ENCODE measurements at places on chromosomes 16 and 17. TPM values are rescaled to one million over a fixed set of nuclear protein-coding genes. Genes with fewer than 3 reads are reported as not detected.
A peak's percentile ranks its signal among the peaks of the same experiment; 100 is the strongest.

Gene ZP2
- not detected for total RNA-seq

GRCh38 chr17:31427684-31428083, 36.2 kb downstream of the RAB11FIP4 start:
- H3K4me1 ChIP-seq, result no peaks in the 10 kb centered on the region
- no peak overlapping the region for H3K4me3 ChIP-seq
- no peak for DNase-seq
- H3K36me3 ChIP-seq, result no peaks in the 10 kb centered on the region
- no peaks in the 10 kb centered on the region for H3K27me3 ChIP-seq

DNA sequence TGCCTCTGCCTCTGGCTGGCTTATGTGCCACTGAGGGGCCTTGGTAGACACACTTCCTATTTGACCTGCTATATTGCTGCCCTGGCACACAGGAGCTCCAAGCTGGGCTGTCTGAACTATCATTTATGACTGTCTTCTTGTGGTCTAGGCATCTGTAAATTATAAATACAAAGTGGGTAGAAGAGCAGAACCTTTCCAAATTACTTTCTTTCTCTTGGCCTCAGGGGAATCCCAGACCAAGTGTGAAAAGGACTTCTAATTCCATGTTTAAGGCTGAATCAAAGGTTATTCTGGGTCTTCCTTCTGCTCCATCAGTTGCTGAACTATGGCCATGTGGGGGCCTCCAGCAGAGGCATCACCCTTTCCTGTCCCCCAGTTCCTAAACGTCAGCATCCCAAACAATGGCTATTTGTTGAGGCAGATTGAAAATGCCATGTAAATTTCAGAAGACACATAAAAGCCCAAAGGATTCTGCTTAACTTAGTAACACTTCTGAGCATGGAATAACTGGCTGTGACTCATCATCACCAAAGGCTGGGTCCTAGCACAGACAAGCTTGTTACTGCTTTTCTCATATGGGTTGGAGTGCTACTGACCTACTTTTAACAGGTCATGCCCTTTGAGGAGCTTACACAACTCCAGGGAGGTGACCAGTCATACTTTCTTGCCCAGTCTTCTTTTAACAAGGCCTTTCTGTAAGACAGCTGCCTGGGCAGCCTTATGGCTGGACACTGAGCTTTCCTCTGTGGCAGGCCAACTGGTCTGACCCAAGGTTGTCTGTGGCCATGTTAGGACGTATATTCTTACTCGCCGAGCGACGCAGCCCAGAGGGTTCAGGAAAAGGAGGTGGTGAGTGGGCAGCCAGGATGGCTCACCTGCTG, 154.8 kb downstream of the VPS53 start:
- H3K4me1 ChIP-seq, result no peaks in the 10 kb centered on the region
- H3K27ac ChIP-seq, result peak overlapping the region; percentile 8
- H3K27me3 ChIP-seq, result no peaks in the 10 kb centered on the region
- no peaks in the 10 kb centered on the region for H3K36me3 ChIP-seq

- DNase-seq, result no peak
- no peaks in the 10 kb centered on the region for H3K36me3 ChIP-seq
- no peaks in the 10 kb centered on the region for H3K4me1 ChIP-seq
- H3K4me3 ChIP-seq, result no peak overlapping the region
- no peaks in the 10 kb centered on the region for H3K27me3 ChIP-seq
- H3K27ac ChIP-seq, result peak overlapping the region; percentile 50
These were observed 16.9 kb downstream of the GPRC5C start for GRCh38 chr17:74448756-74449155.

DNA sequence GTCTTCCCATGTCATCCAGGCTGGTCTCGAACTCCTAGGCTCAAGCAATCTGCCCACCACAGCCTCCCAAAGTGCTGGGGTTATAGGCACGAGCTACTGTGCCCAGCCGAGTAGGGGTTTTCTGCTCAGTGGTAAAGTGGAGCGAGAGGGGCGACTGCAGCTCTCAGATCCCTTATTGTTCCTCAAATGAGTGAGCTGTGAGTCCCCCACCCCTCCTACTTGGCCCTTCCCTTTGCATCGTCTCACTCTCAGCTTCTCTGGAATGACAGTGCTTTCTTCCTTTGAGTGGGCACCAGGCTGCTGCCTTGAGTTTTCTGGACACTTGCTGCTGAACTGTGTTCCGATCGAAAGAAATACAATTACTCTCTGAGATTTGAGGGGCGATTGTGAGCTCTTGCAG, 63.5 kb downstream of the MSI2 start:
- no peak overlapping the region for H3K27ac ChIP-seq
- no peaks in the 10 kb centered on the region for H3K27me3 ChIP-seq
- H3K4me1 ChIP-seq, result no peaks in the 10 kb centered on the region
- no peak for DNase-seq
- H3K36me3 ChIP-seq, result no peaks in the 10 kb centered on the region

GRCh38 chr16:67468731-67469130, 12.2 kb downstream of the ATP6V0D1 start:
- H3K27ac ChIP-seq, result no peak overlapping the region
- no peak for DNase-seq
- H3K4me3 ChIP-seq, result no peak overlapping the region
- no peaks in the 10 kb centered on the region for H3K36me3 ChIP-seq
- H3K4me1 ChIP-seq, result peaks cover 10% of the 10 kb centered on the region

DNA sequence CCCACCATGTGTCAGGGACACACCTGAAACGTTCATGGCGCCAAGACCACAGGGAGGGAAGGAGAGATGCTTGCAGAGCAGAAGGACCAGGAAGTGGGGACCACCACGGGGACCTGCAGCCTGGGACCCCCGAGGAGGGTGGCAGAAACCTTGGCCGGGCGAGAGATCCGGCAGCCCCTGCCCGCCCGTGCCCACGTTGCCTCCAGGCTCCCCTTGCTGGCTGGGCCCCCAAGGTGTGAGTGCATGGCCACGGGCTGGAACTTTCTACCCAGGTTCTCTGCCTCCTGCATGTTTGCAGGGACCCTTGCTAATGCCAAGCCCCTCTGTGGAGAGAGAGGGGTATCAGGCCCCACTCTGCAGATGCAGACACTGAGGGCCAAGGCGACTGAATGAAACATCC, 50.4 kb downstream of the USP22 start:
- no peaks in the 10 kb centered on the region for H3K27me3 ChIP-seq
- H3K4me3 ChIP-seq, result no peak overlapping the region
- H3K36me3 ChIP-seq, result no peaks in the 10 kb centered on the region
- no peak overlapping the region for H3K27ac ChIP-seq
- DNase-seq, result no peak

GRCh38 chr16:3865241-3865640, 15.3 kb downstream of the CREBBP start:
- no peak for DNase-seq
- H3K4me3 ChIP-seq, result no peak overlapping the region
- no peak overlapping the region for H3K27ac ChIP-seq
- H3K36me3 ChIP-seq, result no peaks in the 10 kb centered on the region
- H3K4me1 ChIP-seq, result peaks cover 8% of the 10 kb centered on the region

DNA sequence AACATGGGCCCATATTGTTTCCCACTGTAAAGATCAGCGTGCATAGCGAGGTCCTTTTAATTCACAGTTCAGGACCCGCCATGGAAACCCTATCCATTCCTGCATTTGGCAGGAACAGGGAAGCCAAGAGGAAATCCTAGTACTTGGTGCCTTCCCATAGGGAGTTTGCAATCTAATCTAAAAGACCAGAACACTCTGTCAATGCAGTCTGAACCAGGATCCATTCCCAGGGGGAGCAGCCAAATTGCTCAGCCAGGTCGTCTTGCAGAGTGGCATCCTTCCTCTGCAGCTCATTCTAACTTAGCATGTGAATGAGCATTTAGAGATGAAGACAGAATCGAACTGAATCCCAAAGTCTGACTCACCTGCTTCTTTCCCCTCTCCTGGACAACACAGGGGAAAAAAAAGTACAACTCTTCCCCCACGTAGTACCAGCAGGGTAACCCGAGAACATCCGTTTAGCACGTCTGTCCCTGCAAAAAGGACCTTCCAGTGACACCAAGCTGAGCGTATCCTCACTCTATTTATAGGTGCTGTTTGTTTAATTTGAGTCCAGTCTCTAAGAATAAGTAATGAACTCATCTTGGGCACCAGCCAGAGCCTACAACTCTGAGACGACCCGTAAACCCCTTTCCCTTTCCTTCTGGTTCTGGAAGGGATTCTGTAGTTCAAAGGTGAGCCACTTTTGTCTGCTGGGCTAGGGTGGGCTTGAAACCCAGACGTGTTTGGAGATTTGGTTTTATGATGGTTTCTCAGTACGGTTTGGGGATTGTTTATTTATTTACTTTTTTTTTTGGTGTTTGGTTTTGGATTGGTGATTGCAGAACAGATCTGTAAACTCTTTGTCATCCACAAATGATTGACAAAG, 74.5 kb downstream of the ERCC4 start:
- no peak overlapping the region for H3K27ac ChIP-seq
- no peaks in the 10 kb centered on the region for H3K4me1 ChIP-seq
- DNase-seq, result no peak
- no peaks in the 10 kb centered on the region for H3K27me3 ChIP-seq
- no peaks in the 10 kb centered on the region for H3K36me3 ChIP-seq
- no peak overlapping the region for H3K4me3 ChIP-seq

DNA sequence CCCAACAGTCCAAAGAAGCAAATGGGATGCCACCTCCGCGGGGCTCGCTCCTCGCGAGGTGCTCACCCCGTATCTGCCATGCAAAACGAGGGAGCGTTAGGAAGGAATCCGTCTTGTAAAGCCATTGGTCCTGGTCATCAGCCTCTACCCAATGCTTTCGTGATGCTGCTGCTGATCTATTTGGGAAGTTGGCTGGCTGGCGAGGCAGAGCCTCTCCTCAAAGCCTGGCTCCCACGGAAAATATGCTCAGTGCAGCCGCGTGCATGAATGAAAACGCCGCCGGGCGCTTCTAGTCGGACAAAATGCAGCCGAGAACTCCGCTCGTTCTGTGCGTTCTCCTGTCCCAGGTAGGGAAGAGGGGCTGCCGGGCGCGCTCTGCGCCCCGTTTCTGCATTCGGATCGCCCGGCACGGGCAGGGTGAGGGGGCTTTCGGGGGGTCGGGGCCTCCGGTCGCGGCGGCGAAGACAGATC, at the start of gene CDH13:
TSS of gene CDH13 (plus strand) at position 179 of the 471 bp plus-strand sequence.
- no peaks in the 10 kb centered on the region for H3K27me3 ChIP-seq
- no peaks in the 10 kb centered on the region for H3K36me3 ChIP-seq
- DNase-seq, result peak; percentile 43
- peaks cover 15% of the 10 kb centered on the region for H3K4me1 ChIP-seq
- H3K4me3 ChIP-seq, result peak within 1 kb of the TSS; percentile 66

DNA sequence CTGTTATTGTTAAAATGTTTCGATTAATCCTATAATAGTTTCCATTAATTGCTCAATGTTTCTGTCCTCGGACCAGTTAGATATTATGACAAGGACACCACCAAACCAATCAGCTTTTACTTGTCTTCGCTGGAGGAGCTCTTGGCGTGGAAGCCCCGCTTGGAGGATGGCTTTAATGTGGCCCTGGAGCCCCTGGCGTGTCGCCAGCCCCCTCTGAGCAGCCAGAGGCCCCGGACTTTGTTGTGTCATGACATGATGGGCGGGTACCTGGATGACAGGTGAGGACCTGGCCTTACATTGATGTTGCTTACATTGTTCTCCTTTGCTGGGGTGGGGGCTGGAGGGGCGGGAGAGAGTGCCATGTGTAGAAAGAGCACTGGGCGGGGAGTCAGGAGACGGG, 3.0 kb downstream of the ENGASE start:
- no peaks in the 10 kb centered on the region for H3K36me3 ChIP-seq
- no peak overlapping the region for H3K27ac ChIP-seq
- no peaks in the 10 kb centered on the region for H3K4me1 ChIP-seq
- H3K4me3 ChIP-seq, result no peak overlapping the region

DNA sequence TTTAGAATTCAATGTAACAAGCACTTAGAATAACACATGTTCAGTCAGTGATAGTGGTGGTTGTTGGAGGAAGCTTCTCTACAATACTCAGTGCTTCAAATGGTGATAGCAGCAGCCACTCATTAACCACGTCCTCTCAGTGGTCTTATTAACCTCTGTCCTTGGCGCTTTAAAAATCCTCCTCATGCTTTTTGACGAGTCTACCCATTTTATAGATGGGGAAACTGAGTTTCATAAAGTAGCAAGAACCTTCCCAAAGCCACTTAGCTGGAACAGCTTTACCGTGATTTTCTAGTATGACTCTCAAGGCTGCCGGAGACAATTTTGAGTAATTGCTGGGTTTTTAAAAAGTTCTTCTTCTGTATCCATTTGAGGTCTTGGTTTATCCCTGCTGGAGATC, 47.4 kb downstream of the PLCG2 start:
- no peaks in the 10 kb centered on the region for H3K36me3 ChIP-seq
- no peak overlapping the region for H3K4me3 ChIP-seq
- no peak overlapping the region for H3K27ac ChIP-seq
- no peaks in the 10 kb centered on the region for H3K4me1 ChIP-seq
- no peaks in the 10 kb centered on the region for H3K27me3 ChIP-seq

GRCh38 chr17:2795441-2796163, 636 bp upstream of the RAP1GAP2 start:
- no peaks in the 10 kb centered on the region for H3K27me3 ChIP-seq
- H3K36me3 ChIP-seq, result no peaks in the 10 kb centered on the region
- no peak overlapping the region for H3K27ac ChIP-seq
- no peaks in the 10 kb centered on the region for H3K4me1 ChIP-seq

DNA sequence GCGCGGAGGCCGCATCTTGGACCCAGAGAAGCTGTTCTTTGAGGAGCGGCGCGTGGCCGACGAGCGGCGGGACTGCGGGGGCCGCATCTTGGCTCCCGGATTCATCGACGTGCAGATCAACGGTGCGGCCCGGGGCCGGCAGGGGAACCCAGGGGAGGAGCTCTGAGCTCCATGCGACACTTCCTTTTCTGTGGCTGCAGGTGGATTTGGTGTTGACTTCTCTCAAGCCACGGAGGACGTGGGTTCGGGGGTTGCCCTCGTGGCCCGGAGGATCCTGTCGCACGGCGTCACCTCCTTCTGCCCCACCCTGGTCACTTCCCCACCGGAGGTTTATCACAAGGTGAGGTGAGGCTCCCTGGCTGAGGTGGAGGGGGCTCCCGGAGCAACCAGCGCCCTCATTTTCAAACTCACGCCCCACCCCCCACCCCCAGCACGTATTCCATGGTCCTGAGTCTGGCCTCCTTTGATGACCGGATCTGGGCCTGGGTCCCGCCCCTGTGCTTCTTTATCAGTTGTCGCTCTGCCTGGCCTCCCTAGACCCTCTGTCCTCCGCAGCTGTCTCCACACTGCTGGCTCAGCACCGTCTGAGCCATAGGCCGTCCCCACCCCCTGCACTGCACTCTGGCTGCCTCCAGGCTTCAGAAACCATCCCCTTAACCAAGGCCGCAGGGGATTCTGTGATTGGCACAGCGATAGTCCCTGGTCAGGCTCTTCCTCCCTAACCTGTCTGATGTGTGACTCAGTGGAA, 787 bp downstream of the AMDHD2 start:
- H3K27me3 ChIP-seq, result no peaks in the 10 kb centered on the region
- DNase-seq, result peak; percentile 21
- H3K4me1 ChIP-seq, result peaks cover 40% of the 10 kb centered on the region
- peak overlapping the region; percentile 81 for H3K27ac ChIP-seq

DNA sequence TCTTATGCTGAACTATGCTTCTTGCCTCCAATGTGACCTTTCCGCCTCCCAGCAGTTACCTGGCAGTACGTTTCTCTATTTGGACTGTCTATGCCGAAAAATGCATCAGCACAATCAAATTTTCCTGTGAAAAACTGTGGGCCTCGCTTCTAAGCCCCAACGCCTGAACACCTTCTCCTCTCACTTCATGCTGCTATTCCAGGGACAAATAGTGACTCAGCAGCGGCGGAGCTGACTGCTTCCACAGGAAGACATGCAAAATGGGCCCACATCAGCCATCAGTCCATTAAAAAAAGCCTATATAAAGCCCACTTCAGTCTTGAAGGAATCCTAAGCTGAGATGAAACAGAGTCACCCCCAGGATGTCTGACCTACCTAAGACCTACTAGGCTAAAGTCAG, 10.5 kb upstream of the PIP4K2B start:
- H3K4me3 ChIP-seq, result no peak overlapping the region
- no peaks in the 10 kb centered on the region for H3K36me3 ChIP-seq
- DNase-seq, result no peak

- H3K4me1 ChIP-seq, result peaks cover 20% of the 10 kb centered on the region
- peak overlapping the region; percentile 91 for H3K27ac ChIP-seq
- no peak overlapping the region for H3K4me3 ChIP-seq
- no peaks in the 10 kb centered on the region for H3K27me3 ChIP-seq
These were observed 17.8 kb upstream of the CIBAR2 start for GRCh38 chr16:85129876-85130704.

All from uterus (tissue), 4 donors.